ENCODE measurements at places on chromosomes 3 and 15.

GRCh38 chr15:40381818-40382529, 547 bp upstream of the KNSTRN start:
- DNase-seq, result no peak

DNA sequence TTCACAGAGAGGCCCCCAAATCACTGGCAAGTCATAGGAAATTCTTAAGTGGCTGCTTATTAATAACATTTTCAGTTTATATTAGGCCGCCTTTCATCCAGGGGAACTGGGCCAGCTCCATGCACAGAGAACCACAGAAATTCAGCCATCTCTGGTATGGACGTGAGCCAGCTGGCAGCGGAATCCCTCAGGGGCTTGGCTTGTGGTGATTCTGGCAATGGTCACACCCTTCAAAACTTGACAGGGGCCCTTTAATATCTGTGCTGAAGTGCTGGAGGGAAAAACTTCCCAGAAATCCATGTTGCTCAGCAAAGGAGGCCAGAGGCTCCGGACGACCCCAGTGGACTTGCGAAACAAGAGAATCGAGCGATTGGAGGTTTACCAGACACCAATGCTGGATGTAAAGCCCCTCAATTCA, 11.3 kb downstream of the PRICKLE2 start:
- DNase-seq, result no peak

DNA sequence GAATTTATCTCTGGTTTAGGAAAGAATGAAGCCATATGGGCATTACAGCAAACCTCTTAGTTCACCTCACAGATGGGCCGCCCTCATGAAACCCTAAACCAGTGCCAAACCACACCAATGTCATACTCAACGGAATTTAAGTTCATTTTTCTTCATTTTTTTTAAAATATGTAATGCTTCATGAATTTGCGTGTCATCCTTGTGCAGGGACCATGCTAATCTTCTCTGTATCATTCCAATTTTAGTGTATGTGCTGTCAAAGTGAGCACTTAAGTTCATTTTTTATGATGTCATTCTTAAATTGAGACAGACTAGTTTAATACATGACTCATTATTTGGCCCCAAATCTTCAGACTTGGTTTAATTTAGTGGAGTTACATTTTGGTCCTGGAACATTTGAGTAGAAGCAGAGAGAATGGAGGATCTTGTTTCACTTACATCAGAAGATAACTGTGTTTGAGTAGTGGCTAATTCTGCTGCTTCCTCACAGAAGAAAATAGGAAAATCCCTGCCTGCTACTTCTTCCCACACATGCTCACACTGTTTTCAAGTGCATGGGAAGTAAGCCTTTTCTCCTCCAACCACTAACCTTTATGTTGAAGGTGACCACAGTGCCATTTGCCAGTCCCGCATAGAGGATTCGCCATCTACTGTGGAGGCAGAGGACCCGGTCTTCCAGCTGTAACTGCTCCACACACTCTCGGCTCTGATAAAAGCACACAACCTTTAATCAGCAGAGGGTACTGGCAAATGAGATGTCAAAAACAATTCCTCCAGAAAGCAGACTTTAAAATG, 63.3 kb downstream of the ZNF106 start:
- DNase-seq, result no peak

- no peak for DNase-seq
These were observed 43.5 kb downstream of the IDH2 start for GRCh38 chr15:90058775-90059174.

- no peak for DNase-seq
These were observed 148.6 kb upstream of the MME start for GRCh38 chr3:154931484-154931883.

- DNase-seq, result no peak
These were observed 12.9 kb upstream of the APEH start for GRCh38 chr3:49661281-49661680.
